Ascending aorta (tissue), 2 donors: ENCODE measurements at places on chromosomes 6 and 20.

DNA sequence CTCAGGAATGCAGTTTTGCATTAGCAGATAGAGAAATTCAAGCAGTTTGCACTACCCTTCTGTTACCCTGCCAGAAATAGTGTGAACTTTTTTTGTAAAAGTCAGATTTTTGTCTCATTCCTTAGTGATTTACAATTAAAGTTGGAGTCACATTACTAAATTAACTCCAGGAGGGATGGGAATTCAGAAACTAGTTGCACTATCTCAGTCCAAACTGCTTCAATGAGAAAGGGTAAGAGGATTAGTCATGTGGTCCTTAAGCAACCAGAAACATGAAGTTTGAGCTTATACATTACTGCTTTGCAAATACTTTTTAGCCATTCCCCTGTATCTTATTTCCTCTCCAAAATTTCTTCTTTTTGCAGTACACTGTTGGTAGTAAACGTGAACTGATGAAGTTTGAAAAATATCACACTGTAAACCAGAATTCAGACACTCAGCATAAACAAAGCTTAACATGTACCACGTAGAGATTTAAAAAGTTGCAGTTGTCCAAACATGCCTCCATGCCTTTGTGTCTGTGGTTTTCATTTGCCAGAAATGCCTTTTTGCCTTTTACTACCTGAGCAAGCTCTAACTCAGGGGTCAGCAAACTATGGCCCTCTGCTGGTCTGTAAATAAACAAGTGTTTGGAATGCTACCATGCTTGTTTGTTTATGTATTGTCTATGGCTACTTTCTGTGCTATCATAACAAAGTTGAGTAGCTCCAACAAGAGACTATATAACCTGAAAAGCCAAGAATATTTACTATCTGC is 49.7 kb downstream of the TP53INP2 start:
- DNase-seq, result no peak

GRCh38 chr6:3910106-3910663 is 61.0 kb downstream of the FAM50B start:
- peak; percentile 33 for DNase-seq

DNA sequence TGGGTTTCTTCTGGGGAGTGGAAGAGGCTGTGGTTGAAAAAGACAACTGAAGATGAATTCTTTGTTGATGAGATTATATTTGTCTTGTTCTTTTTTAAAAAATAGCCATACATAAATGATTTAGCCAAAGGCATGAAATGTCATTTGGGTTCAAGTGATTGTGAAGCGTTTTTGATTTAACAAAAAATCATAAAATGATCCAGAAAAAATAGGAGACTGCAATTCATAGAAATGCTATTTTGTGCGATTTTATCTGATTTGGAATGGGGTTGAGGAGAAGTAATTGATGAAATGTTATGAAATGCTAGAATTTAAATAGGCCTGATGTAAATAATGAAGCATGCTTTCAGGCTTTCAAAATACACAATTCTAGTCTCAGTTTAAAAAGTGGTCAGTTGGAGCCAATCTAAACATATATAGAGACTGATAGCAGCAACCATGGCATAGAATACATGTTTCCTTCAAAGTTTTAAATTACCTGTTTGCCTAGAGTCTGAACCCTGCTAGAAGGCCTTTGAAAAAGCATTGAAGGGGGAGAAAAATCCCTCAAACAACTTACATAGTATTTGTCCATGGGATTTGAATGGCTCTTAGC is 21.8 kb downstream of the PFDN4 start:
- DNase-seq, result no peak

DNA sequence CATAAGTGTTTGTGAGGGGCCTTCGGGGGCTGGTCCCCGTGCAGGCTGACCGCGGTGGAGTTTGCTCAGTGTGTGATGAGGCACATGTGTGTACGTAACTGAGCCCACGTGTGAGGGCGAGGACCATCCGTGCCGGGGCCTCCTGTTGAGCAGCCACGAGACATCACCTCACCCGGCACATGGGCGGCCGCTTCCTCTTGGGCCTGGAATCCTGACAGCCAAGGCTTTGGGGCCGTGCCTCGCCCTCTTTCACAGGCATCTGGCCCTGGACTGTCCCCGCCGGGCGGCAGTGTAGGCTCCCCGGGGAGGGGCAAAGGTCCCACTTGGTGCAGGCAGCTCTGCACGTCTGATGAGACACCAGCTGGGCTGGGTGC is 202.3 kb downstream of the DLL1 start:
- DNase-seq, result peak; percentile 65

- no peak for DNase-seq
Measured at GRCh38 chr20:7695051-7695495, 245.2 kb downstream of the HAO1 start.
